ENCODE measurements at places on chromosomes 3 and 15. TPM values are rescaled to one million over a fixed set of nuclear protein-coding genes. Genes with fewer than 3 reads are reported as not detected.

- no peak for DNase-seq
Observed at GRCh38 chr3:25894101-25894500, 104.2 kb downstream of the OXSM start.

DNA sequence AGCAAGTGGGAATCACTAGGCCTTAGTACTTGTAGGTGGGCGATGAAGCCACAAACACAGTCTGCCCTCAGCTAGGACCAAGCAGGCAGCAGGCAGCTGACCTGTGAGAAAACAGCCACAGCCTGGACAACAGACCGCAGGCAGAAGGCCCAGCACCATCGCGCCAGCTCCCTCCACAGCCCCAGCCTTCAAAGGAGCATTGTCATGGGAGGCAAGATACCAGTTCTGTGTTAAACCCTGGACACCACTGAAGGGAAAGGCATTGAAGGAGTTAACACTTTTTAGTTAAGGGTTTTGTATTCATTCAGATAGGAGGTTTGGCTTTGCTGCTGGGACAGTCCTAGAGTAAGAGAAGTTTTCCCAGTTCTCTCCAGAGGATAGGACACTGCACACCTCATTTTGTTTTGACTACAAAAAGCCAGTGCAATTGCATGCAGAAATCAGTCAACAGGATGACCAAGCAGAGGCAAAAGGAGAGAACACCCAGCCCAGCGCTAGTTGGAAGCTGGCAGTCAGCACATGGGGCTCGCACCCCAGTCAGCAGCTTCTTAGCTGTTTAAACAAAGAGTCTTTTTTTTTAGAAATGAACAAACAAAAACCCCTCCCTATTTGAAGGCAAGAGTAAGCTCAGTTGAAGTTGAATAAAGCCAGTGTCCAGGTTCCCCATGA is 286.1 kb upstream of the TPM1 start:
- no peak for DNase-seq

GRCh38 chr15:98395974-98396610 is 252.2 kb upstream of the IGF1R start:
- no peak for DNase-seq

NPAP1 gene
- 2.1 TPM for polyA plus RNA-seq

DNA sequence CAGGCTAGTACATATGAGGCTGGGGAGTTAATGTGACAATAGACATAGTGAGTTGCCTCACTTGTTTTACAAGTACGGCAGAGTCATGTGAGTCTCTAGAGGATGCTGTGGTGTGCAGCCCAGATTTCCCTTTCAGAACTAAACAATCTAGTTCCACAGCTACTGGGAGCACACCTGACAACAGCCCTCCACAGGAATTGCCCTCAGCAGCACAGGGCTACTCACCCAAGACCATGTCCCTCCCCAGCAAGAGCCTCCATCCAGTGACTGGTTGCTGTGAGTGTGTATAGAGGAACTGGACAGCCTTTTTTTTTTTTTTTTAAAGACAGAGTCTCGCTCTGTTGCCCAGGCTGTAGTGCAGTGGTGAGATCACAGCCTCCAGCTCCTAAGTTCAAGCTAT is 40.2 kb upstream of the UBE2E2 start:
- no peak for DNase-seq

DNA sequence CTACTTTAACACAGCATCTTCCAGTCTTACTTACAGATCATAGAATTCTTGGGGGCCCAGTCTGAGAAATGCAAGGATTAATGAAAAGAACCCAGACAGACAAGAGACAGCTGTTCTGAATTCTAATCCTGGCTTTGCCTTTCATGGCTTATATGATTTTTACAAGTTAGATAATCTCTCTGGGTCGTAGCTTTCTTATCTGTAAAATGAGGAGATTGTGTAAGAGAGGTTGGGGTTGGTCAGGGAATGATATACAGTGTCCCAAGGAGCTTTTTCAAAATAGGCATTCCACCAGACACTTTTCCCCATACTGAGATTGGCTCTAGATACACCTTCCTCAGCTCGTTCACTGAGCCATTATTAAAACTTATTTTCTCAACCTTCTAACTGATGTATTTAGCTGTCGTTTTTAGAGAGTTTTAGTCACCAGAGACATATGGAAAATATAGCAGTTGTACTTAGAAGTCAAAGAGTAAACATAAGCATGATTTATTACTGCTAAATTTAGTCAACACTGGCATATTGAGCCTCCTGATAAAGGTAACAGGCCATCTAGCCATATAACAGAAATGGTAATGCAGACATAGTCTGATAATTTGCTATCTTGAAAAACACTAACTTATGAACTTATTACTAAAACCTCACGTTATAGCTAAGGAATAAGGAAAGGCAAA is 163.0 kb upstream of the MLF1 start:
- no peak for DNase-seq

DNA sequence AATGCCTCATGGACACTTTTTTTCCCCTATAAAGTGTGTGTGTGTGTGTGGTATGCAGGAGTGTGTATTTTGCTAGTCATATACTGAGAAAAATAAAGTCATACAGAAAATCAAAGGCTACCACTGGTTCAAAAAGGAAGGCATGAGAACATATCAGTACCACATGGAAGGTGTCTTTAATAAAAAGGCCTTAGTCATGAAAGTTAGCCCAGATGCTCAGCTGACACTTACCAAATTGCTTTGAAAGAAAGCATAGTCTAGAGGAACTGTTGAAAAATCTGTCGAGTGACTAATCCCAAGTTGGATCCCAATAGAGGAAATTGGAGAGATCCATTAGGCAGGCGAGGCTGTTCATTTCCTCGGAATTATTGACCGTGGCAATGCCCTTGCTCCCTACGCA is 432.9 kb upstream of the CFAP20DC start:
- DNase-seq: no peak

GP9 gene
- 0.47 TPM for polyA plus RNA-seq

GRCh38 chr15:48266024-48266689 is 60.1 kb downstream of the SLC12A1 start:
- no peak for DNase-seq

CPLX3 gene
- polyA plus RNA-seq: not detected

- DNase-seq: no peak
Observed at GRCh38 chr3:159640225-159640624, 348.4 kb upstream of the IL12A start.

IMPG2 gene
- polyA plus RNA-seq: 0.76 TPM

DNA sequence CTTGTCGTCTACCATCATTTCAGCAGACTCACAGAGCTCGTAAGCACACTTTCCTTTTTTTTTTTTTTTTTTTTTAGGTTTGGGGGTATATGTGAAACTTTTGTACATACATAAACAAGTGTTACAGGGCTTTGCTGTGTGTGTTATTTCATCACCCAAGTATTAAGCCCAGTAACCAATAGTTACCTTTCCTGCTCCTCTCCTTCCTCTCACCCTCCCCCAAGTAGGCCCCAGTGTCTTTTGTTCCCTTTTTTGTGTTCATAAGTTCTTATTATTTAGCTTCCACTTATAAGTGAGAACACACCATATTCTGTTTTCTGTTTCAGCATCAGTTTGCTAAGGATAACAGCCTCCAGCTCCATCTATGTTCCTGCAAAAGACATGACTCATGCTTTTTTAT is 746.8 kb downstream of the GRM7 start:
- no peak for DNase-seq

Measured in left kidney (tissue), 8 donors.